Kidney tubule cell (primary cell): ENCODE measurements at places on chromosomes 7 and 10.
A peak's percentile ranks its signal among the peaks of the same experiment; 100 is the strongest.

- DNase-seq: peak; percentile 91
These were observed 4.4 kb upstream of the BICC1 start for GRCh38 chr10:58508316-58508715.

- no peak for DNase-seq
These were observed 180.7 kb upstream of the ANK3 start for GRCh38 chr10:60570272-60570865.

- DNase-seq: peak; percentile 83
These were observed 8.4 kb downstream of the GOLGA7B start for GRCh38 chr10:97858001-97858439.

- DNase-seq: peak; percentile 64
These were observed 17.5 kb downstream of the GBF1 start for GRCh38 chr10:102262744-102263370.

GRCh38 chr7:86932038-86932512, 127.4 kb downstream of the ELAPOR2 start:
- DNase-seq: no peak

DNA sequence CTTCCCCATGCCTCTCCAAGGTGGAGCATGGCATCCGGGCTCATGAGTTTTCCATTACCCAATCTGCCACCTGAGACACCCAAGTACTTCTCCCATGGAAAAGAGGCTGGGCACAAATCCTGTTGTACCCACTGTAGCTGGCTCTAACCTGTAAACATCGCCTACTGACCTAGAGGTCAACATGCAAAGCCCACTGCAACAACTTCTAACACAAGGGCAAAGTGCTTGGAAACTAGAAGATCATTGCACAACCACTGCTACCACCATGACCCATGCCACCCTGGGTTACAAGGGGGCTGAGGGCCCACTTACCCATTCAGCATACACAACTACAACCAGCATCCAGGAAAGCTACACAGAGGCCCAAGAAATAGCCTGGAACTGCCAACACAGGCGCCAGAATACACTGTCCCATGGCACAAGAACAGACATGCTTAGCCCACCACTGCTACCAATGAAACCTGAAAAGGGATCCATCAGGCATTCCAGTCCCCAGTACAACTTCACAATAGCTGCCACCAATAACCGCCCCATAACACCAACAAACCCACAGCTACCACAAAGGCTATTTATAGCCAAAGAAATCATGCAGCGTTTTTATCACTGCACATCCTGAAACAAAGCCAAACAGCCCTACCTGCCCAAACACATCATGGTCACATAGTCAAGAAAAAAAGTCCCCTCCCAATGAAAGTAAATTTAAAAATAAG, 63.4 kb downstream of the RNF32 start:
- DNase-seq: no peak

DNA sequence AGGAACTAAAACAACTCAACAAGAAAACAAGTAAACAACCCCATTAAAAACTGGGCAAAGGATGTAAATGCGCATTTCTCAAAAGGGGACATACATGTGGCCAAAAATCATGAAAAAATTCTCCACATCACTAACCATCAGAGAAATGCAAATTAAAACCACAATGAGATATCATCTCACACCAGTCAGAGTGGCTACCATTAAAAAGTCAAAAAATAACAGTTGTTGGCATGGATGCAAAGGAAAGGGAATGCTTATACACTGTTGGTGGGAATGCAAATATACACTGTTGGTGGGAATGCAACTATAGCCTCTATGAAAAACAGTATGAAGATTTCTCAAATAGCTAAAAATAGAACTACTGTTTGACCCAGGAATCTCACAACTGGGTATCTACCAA, 60.0 kb upstream of the LANCL2 start:
- DNase-seq: no peak

DNA sequence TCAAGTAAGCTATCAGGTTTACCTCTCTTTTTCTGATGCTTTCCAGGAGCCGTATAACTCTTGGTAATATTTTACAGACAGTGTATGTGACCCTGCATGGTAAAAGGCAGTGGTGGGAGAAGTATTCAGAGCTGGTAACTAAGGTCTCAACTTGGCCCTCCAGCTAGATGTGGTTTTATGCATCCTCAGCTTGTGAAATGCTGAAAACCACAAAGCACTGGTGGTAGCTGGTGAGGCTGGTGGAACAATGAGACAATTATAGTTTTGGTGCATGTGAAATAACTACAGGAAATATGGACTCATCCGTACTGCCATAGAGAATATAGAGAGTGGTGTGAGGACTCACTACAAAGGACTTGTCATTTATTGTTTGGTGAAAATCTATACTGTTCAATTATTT, 383.0 kb upstream of the PCDH15 start:
- peak; percentile 82 for DNase-seq

GRCh38 chr7:527723-528122, 8.1 kb upstream of the PDGFA start:
- no peak for DNase-seq

- no peak for DNase-seq
These were observed 34.4 kb upstream of the PNLIP start for GRCh38 chr10:116511365-116511764.
